ENCODE measurements at places on chromosomes 5 and 9. TPM values are rescaled to one million over a fixed set of nuclear protein-coding genes. Genes with fewer than 3 reads are reported as not detected.

DNA sequence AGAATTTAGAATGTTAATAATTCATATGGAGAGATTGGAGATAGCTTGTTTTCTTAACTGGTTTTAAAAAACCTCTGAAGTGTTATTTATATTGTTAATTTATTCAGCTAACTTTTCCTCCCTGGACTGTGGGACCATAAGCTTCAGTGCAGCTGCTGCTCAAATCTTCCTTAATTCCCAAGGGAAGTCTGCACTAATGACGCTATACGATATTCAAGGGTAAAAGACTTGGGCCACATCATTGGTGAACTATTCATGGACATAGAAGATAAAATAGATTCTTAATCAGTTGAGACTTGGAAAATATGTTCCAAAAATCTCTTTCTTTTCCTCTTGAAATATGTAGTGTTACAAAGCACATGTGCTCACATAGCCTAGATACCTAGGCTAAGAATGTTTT is 31.1 kb upstream of the GAS1 start:
- no peak for DNase-seq

- DNase-seq: no peak
Observed at GRCh38 chr9:105405514-105406131, 42.2 kb upstream of the FSD1L start.

AFAP1L1 gene
- polyA plus RNA-seq: 21.9 TPM

GRCh38 chr9:38391278-38392118 is 1.0 kb upstream of the ALDH1B1 start:
- DNase-seq: no peak

GRCh38 chr5:10935536-10935935 is 174.5 kb upstream of the DAP start:
- no peak for DNase-seq

SPEF2 gene
- polyA plus RNA-seq: 80.3 TPM

GRCh38 chr9:93612796-93613154 is 36.4 kb downstream of the PHF2 start:
- DNase-seq: no peak

SPINK6 gene
- polyA plus RNA-seq: not detected

DNA sequence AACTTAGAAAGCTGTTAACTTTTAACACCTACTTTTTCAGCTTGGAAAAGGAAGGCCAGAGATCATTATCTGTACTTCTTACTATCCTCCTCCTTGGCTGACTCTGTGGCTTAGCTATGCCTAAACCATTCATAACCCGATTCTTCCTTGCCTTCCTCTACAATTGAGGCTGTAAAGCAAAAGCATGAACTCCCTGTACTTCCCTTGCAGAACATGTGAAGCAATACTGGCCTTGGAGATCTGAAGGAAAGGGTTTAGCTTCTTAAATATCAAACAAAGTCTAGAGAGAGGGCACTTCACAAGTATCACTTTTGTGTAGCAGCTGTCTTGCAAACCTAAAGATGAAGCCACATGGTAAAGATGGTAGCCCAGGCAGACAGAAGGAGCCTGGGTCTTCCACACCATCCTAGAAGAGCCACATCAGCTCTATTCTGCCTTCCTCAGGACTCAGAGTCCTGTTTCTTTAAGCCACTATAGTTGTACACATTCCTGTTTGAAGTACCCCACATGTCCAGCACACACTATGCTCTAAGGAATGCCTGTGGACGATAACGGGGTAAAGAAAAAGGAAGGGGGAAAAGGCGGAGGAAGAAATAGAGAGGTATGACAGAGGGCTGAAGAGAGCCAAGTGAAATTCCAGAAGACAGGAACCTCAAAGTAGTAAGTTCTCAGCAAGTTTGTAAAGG is 169.2 kb downstream of the SLIT3 start:
- DNase-seq: no peak

- DNase-seq: no peak
Observed at GRCh38 chr9:123761905-123762605, 167.9 kb downstream of the DENND1A start.

FBP2 gene
- 0.10 TPM for polyA plus RNA-seq

- DNase-seq: no peak
Observed at GRCh38 chr9:136225366-136225747, 20.3 kb downstream of the QSOX2 start.

DNA sequence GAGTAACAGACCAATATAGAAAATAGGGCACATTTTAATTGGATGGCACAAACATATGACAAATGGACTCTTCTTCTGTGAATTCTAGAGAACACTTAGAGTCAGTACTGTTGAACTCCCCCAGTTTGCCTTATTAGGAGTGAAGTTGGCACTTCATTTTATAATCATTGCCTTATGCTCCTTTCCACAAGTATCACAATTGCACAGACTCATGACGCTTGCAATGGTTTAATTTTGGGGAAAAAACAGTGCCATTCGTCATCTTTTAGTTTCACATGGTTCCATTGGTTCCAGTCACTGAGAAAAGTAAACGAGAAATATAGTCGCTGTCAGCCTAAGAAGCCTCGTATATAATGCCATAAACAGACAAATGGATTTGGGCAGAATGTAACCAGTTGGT is 71.2 kb downstream of the LURAP1L start:
- DNase-seq: no peak

DNA sequence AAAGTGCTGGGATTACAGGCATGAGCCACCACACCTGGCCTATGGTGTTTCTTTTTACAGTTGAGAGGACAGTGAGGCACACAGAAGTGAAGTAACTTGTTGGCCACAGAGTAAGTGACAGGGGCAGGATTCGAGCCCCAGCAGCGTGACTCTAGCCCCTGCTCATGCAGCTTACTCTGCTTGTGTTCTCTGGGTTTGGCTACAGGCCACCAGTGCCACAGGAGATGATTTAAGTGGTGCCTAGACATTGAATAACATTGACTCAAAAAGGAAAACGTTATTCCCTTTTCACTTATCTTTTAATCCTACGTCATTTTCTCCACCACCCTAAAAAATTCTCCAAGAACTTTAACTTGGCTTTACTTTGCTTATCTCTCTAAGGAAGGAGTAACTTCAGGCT is 61.4 kb downstream of the SNX24 start:
- no peak for DNase-seq

DNA sequence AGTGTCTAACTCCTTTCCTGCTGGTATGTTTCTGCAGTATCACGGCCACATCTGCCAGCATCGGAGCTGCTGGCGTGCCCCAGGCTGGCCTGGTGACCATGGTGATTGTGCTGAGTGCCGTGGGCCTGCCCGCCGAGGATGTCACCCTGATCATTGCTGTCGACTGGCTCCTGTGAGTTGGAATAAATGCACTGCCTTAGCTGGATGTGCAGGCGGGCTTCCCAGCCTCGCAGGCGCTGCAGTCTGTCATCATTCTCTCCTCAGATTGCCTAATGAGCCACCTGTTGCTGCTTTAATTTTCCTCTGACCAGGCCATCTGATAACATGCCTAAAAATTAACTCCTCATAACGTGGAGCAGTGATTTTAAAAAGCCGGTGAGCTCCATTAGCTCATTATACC is 79.1 kb upstream of the PLPP6 start:
- no peak for DNase-seq

Data from left kidney (tissue), 8 donors.